ENCODE measurements at places on chromosomes 3 and 15.

- no peak for DNase-seq
Observed at GRCh38 chr3:171240504-171240835, 213.9 kb upstream of the SLC2A2 start.

DNA sequence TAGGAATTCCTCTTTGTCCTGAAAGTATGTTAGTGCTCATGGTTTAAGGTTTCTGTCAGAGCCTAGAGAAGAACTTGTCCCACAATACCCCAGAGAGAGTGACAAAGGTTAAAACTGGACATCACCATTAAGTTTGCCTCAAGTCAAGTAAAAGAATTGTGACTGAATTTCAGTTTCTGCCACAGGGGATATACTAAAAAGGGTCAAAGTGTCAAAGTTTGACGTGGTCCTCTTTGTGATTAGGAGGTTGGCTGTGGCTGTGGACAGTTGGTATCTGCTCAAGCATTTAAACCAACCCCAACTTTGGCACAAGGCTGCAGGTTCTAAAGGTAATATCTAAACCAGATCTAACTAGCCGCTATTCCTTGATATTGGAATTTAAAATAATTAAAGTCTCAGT, 26.1 kb downstream of the FMN1 start:
- no peak for DNase-seq

- no peak for DNase-seq
Observed at GRCh38 chr3:76500746-76501275, 539.1 kb upstream of the ROBO2 start.

GRCh38 chr3:54356261-54357045, 234.1 kb downstream of the CACNA2D3 start:
- no peak for DNase-seq

DNA sequence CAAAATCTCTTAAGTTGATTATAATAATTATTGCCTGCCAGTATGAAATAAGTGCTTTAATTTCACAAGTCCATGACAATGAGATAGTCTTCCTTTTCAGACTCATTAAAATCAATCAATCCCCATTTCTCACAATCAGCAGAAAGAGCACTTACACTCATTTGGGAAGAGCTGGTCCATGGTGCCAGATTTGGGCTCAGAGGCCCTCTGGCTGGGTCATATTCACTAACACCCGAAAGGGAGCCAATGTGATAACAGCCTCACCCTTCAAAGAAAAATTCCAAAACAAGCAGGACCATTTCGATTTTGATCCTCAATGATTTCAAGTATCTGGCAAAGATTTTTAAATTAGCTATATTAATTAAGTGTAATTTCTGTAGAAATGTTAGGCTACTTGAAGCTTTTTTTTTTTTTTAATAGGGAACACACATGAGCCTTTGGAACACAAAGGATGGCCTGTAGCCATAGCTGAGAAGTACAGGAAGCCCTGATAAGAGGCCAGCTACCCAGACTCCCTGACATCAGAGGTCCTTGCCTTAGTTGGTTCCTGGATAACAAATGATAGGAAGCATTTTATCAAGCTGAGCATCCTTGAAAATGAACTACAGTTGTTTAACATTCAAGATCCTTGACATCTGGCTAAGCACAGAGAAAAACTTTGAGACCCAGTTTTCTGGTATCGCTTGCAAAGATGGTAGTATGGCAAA, 17.1 kb downstream of the MCF2L2 start:
- no peak for DNase-seq

- no peak for DNase-seq
Observed at GRCh38 chr15:82995938-82996337, 9.9 kb downstream of the RAMAC start.

- no peak for DNase-seq
Observed at GRCh38 chr15:68794863-68795262, 25.8 kb downstream of the ANP32A start.

GRCh38 chr3:128858167-128858566, 21.3 kb upstream of the ACAD9 start:
- DNase-seq, result no peak

DNA sequence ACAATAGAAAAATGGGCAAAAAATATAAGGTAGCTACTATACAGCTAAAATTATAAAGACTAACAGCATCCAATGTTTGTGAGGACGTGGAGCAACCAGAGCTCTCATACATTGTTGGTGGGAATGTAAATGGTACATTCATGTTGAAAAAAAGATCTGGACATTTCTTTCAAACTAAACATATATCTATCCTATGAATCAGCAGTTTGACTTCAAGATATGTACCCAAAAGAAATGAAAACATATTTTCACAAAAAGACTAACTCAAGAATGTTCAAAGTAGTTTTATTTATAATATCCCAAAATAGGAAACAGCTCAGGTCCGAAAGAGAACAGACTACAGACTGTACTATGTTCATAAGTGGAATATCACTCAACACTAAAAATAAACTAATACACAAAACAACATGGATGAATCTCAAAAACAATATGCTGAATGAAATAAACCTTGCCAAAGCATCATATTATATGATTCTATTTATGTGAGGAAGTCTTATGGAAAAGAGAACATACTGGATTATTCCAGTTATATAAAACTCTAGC, 8.8 kb upstream of the TTBK2 start:
- no peak for DNase-seq
